ENCODE measurements at places on chromosomes 1 and 21. TPM values are rescaled to one million over a fixed set of nuclear protein-coding genes. Genes with fewer than 3 reads are reported as not detected.

LRRC47 gene
- total RNA-seq = 57.5 TPM

RAB42 gene
- total RNA-seq = 1.5 TPM

GRCh38 chr1:246155923-246156322, 351.2 kb downstream of the SMYD3 start:
- no peak for DNase-seq

GRCh38 chr1:119480175-119480574, 26.8 kb upstream of the HSD3B1 start:
- no peak for DNase-seq

- no peak for DNase-seq
These were observed 34.1 kb downstream of the ARHGEF10L start for GRCh38 chr1:17573518-17574041.

CFAP141 gene
- not detected for total RNA-seq

KRTAP11-1 gene
- not detected for total RNA-seq

DNA sequence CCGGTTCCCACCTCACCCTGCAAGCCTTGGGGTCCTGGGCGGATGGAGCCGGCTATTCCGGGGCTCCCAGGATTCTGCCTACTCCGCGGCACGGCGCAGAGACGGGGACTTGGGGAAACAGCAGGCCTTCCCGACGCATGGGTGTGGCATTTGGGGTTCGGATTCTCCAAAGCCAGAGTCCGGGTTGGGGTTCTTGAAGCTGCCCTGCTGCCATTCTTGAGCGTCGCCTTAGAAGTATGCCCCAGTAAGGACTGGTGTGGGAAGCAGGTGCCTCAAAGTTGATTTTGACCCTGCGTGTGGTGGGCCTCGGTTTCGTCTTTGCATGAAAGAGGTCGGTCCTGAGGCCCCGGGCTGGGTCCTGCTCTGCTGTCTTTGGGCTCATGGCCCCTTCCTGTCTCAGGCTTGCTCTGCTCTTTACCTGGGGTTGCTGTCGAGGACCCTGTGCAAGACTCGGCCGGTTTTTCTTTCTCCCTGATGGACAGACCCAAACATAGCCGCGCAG, 696 bp downstream of the GUK1 start:
- DNase-seq = no peak

ACBD6 gene
- total RNA-seq = 20.5 TPM

GRCh38 chr1:165345502-165345901, 11.0 kb downstream of the LMX1A start:
- no peak for DNase-seq

POMGNT1 gene
- 137 TPM for total RNA-seq

DNA sequence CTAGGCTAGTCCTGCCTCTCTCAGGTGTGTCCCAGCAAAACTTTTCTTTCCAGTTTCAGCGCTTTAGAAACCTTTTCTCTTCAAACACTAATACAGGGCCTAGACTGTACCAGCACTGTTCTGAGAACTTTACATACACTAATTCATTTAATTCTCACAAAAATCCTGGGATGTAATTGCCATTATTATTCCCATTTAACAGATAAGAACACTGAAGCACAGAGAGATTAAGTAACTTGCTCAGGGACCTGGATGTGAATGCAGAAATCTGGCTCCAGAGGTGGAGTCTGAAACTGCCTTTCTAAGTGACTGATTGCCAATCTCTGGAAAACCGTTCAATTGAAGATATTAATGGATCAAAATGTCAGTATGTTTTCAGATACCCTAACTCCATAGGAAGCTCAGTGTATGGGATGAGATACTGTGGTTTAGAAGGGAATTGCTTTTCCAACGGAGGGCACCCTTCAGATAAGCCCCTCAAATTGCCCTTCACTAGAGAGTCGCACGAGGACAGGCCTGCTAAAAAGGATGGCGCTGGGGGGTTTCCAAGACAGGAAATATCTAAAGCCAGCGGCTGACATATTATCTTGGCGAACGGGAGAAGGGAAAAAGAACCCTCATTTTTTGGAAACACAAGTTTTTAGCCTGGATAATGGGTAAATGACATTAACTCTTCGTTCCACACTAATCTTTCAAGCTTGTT, 698 bp upstream of the UCK2 start:
- no peak for DNase-seq

DNA sequence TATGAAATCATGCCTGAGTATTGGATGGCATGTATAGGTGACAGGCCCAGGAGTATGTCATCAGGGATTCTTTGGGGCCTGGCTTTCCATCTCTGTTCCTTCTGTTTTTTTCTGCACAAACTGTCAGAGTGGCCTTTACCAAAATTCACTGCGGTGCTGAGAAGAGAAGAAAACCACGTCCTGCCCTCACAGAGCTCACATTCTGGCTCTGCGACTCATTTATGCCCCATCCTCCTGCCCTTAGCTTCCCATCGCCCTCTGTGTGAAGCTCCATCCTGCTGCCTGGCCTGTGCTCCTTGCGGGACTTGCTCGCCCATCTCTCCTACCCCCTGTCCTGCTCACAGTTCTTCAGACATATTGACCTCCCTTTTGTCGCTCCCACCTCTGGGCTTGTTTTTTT, 73.4 kb downstream of the HUNK start:
- no peak for DNase-seq

DNA sequence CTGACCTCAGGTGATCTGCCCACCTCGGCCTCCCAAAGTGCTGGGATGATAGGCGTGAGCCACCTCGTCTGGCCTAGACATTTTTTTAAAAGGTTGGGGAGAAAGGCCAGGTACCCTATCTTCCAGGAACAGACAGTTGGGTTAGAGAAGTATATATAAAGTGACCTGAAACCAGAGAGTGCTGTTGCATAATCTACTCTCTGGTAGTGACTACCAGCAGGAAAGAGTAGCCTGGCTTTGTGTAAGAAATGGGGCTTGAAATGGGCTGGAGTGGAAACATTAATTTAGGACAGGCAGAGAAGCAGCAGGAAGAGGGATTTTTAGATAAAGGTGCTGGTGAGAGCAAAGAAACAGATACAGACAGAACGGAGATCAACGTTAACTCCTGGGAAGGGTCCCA, 125.8 kb upstream of the HOOK1 start:
- DNase-seq = no peak

DTL gene
- 0.79 TPM for total RNA-seq

CD101 gene
- 0.45 TPM for total RNA-seq

C1QB gene
- 102 TPM for total RNA-seq

GRCh38 chr1:44934791-44935190, 51.6 kb downstream of the EIF2B3 start:
- DNase-seq = no peak

MNDA gene
- total RNA-seq = 4.9 TPM

GRCh38 chr21:39681257-39681656, 63.7 kb upstream of the IGSF5 start:
- no peak for DNase-seq

- DNase-seq = no peak
These were observed 188.0 kb upstream of the C21orf91 start for GRCh38 chr21:18007121-18007520.

EDARADD gene
- 3.0 TPM for total RNA-seq
